Activated CD4-positive, alpha-beta T cell treated with anti-CD3 and anti-CD28 coated beads, Interleukin-2, amount 10 ng/mL, durations not matched to agents 7 days and 5 days (primary cell): ENCODE measurements at places on chromosomes 16 and 17. TPM values are rescaled to one million over a fixed set of nuclear protein-coding genes. Genes with fewer than 3 reads are reported as not detected.

DNA sequence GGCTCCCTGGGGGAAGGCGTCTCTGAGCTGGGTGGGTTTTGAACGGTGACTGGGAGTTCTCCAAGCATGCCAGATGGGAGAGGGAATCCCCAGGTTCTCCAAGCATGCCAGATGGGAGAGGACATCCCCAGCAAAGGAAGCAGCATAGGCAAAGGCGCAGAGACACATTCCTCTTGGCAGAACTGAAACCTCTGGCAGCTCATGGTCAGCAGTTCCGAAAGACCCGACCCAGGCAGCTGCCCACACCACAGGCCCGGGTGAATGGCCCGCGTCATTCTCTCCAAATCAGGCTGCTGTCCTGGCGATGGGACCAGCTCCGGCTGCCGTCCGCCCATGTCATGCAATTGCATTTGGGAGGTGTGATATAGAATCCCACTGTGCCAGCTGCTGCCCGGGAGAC, 8.0 kb downstream of the ZNF469 start:
- no peaks in the 10 kb centered on the region for H3K4me1 ChIP-seq
- no peaks in the 10 kb centered on the region for H3K36me3 ChIP-seq
- peaks cover under 1% of the 10 kb centered on the region for H3K27me3 ChIP-seq
- no peak overlapping the region for H3K4me3 ChIP-seq

Gene KRT9
- not detected for total RNA-seq

DNA sequence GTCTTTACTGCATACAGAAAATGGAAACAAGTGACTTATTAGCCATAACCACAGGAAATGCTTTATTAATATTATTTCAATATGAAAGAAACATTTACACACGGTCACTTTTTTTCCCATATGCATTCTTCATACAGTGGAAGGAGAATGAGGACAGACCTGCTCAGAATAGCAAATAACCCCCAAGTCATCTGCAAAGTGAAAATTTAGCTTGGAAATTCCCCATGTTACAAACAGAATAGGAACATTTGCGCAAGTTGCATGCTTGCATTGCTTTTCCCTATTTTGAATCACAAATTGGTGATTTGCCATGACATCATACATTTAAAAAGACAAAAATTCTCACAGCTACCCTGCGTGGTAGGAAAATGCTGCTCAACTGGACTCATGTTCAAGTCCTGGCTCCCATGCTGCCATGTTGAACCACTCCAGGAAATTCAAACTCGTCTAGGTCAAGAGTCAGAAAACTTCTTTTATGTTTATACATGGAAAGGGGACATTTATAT, 102.0 kb downstream of the GP2 start:
- no peaks in the 10 kb centered on the region for H3K36me3 ChIP-seq
- DNase-seq: no peak
- H3K27me3 ChIP-seq: no peaks in the 10 kb centered on the region
- H3K27ac ChIP-seq: no peak overlapping the region
- H3K4me1 ChIP-seq: no peaks in the 10 kb centered on the region

- no peaks in the 10 kb centered on the region for H3K27me3 ChIP-seq
- H3K36me3 ChIP-seq: peaks cover 36% of the 10 kb centered on the region
- DNase-seq: no peak
- peaks cover 50% of the 10 kb centered on the region for H3K4me1 ChIP-seq
- peak overlapping the region; percentile 89 for H3K4me3 ChIP-seq
- peak overlapping the region; percentile 94 for H3K27ac ChIP-seq
Observed at GRCh38 chr17:76556765-76557367, 17.0 kb downstream of the PRCD start.
